Nephron progenitor cell (in vitro differentiated cells): ENCODE measurements at places on chromosomes 5 and 9.
A peak's percentile ranks its signal among the peaks of the same experiment; 100 is the strongest.

- no peak for DNase-seq
These were observed 105.0 kb upstream of the PPP1R26 start for GRCh38 chr9:135374591-135374990.

- no peak for DNase-seq
These were observed 100.3 kb downstream of the NSG2 start for GRCh38 chr5:174145821-174146220.

- DNase-seq = no peak
These were observed 23.3 kb downstream of the HMHB1 start for GRCh38 chr5:143835251-143835650.

DNA sequence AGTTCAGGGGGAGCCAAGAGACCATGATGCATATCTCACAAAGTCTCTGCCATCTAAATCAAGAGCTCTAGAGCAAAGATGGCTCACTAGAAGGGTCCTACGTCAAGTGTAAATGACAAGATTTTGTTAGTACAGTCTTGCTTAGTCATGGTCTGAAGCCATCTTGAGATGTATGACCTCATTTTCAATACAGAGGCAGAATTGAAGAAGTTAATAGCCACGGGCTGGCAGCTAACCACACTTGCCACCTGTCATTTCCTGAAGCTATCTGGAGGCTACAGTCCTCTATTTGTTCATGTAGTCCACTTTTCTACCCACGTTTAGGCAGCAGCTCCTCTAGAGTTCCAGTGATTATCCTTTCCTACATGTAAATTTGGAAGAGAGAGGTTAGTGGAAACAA lies 231.7 kb upstream of the CDH12 start:
- DNase-seq = no peak

- DNase-seq = no peak
These were observed 18.7 kb downstream of the ERGIC1 start for GRCh38 chr5:172852490-172853354.

DNA sequence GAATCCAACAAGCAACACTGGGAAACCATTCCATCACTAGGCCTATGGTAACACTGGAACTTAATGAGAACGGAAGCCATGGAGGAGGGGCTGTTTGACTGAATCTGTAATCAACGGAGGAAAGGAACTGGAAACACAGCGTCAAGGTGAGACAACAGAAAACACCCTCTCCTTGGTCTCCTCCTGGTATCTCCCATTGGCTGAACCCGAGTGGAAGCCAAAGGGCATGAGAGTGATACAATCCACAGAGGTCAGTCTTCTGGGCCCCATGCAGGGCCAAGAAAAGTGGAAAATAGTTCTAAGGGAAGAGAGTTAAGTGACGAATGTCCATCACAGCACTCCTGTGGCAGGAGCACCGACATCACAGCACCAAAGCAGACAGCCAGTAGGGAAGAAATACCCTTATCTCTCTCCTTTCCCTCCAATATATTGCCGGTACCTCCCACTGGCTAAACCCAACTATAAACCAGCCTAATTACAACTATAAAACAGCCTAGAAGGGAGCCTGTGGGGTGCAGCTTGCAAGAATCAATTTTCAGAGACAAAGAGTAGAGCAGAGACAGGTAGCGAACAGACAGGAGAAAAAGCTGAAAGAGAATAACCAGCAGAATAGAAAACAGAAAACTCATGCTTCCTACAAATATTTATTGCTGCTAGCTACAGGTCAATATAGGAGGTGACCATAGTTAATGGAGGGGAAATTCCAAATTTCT lies 107.4 kb upstream of the IFNE start:
- DNase-seq = no peak

GRCh38 chr9:137296670-137297664 lies 5.1 kb downstream of the NRARP start:
- DNase-seq = peak; percentile 14

- DNase-seq = peak; percentile 67
These were observed 2.9 kb downstream of the HTR1A start for GRCh38 chr5:63959177-63959982.

DNA sequence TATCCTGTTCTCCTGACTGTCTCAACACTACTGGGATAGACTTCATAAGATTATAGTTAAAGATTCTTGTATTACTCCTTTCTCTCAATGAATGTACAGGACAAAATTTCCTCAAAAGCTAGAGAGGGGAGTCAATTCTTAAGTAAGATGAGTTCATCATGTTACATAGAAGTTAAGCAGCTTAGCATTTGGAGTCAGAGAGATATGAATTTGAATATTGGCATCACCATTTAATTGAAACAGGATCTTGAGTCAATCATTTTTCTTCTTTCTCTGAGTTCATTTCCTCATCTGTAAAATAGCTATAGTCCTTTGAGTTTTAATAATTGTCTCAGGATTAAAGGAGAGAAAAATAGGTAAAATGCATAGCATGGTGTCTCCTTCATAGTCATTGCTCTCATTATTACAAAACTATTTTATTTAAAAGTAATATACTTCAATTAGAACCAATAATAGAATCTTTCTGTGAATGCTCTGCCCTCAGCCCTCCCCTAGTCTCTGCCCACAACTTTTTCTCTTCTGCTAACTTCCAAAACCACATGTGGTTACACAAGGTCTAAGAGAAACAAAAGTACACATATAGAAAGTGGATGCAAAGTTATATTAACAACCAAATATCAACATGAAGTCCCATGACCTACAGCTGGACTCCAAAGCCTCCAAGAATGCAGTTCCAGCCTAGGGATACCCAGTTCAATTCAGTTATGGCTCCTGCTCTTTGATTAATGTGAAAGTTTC lies 265.6 kb downstream of the TLE1 start:
- DNase-seq = no peak

DNA sequence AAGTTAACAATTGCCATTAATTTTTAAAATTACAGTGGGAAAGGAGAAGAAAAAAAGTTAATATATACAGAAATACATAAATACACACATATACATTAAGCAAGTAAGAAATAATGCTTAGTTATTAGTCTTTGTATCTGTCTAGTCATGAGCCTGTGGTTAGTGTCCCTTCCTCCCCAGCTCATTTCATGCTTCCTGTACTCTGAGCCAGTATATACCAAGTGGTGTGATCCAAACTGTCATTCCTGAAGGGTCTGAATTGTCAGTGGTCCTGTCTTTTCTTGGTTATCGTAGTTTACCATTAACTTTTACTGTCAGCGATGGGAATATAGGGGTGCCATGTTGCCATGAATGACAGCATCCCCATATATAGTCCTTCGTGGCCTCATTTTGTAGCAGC lies 24.2 kb upstream of the STOM start:
- DNase-seq = no peak

DNA sequence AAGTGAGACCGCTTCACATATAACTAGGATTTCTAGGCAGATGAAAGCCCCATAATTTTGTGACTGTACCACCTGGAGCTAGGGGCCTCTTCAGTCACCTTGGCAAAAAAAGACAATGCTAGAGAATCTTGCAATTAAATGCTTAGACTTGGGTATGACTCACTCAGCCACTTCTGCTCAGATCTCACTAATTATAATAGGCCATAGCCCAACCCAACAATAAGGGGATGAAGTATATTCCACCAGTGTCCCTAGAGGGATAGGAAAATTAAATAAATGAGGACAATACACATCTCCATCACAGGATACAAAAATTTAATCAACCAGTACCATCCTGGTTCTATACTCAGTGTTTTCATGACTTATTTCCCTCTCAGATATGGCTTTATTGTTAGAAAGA lies 1079.9 kb upstream of the C9orf72 start:
- DNase-seq = no peak

DNA sequence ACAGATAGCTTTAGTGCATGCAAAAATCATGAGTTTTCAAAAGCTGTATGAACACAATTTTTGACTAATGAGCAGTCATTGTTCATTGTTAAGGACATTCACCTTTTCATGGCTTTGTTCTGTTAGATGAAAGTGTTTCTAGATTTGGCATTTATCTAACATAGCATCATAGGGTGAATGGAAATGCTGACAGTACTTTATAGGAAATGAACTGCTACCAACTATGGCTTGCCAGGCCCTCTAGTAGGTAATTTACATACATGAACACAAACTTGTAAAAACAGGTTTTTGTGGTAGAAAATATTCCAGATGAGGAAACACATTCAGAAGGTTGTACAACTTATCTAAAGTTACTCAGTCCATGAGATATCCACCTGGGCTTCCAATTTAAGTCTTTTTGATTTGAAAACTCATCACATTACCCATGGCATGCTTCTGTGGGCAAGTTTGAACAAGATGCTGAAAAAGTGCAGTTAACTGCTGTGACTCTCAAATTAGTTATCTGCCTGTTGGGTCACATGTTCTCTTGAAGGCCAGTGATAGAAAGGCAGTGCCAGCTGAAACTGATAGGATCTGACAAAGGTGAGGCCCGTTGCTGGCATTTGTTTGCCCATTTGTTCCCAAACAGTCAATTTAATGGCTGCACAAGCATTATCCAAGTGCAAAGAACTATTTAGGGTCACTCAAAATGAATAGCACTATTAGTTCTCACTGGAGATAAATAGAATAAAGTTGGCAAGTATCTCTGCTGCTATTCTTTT lies 399.1 kb downstream of the MAN2A1 start:
- DNase-seq = no peak

DNA sequence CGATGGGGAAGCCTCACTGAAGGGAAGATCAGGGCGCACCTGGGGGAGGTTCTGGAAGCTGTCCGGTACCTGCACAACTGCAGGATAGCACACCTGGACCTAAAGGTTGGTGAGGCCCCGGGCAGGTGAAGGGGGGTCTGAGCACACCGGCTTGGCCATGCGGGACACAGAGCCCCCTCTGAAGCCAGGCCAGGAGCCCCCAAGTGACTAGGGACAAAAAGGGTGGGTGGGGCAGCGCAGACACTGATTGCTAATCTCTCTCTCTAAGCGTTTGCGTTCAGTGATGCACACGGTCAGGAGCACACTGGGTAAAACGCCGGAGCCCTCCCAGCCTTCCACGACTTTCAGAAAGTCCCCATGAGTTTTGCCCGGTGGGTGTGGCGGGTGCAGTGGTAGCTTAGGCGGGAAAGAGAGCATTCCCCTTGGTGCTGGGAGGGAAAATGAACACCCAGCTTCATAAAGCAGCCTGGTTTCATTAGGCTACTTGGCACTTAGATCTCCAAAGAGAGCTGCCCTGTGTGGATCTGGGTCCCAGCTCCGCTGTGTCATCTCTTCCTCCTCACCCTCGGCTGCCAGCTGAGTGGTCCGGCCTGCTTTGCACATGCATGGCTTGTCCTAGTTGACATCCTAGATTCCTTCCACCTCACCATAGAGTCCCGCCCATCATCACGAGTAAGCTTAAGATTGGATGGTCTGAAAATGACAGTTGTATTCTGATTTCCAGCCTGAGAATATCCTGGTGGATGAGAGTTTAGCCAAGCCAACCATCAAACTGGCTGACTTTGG lies 74.2 kb upstream of the OTULINL start:
- no peak for DNase-seq

DNA sequence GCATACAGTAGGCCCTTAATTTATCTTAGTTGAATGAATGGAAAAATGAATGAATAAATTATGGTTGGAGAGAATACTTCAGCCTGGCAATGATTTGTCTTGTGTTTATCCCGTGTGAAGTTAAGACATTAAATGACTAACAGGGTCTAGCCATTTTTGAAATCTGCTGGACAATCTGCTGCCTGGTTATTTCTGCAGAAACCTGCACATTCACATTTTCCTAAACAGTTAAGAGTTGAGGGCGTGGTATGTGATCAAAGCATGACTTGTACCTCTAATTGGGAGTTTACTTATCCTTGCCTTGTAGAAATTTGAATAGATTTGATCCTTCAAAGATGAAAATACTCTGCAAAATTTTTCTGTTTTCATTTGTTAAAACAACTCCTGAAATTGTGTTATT lies 34.6 kb upstream of the NDFIP1 start:
- DNase-seq = no peak

- DNase-seq = no peak
These were observed 65.1 kb upstream of the OLFM1 start for GRCh38 chr9:135022191-135022870.

DNA sequence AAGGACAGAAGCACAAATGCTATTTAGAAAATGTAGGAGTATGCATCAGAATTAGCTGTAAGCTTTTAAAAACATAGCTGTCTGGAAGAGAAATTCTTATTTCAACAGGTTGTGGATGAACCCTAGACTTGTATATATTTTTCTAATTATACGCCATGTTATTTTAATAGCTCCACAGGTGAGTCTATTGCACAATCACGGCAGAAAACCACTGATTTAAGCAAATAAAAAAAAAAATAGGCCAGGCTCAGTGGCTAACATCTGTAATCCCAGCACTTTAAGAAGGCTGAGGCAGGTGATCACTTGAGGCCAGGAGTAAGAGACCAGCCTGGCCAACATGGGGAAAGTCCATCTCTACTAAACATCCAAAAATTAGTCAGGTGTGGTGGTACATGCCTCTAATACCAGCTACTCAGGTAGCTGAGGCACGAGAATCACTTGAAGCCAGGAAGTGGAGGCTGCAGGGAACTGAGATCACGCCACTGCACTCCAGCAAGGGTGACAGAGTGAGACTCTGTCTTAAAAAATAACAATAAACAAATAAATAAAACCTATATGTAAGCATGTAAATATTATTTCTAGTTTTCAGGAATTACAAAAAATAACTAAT lies 11.7 kb downstream of the TRIM23 start:
- DNase-seq = no peak

- DNase-seq = no peak
These were observed 28.3 kb upstream of the PAX5 start for GRCh38 chr9:37062336-37062735.

- DNase-seq = no peak
These were observed 161.9 kb downstream of the MAPKAP1 start for GRCh38 chr9:125544988-125545651.

DNA sequence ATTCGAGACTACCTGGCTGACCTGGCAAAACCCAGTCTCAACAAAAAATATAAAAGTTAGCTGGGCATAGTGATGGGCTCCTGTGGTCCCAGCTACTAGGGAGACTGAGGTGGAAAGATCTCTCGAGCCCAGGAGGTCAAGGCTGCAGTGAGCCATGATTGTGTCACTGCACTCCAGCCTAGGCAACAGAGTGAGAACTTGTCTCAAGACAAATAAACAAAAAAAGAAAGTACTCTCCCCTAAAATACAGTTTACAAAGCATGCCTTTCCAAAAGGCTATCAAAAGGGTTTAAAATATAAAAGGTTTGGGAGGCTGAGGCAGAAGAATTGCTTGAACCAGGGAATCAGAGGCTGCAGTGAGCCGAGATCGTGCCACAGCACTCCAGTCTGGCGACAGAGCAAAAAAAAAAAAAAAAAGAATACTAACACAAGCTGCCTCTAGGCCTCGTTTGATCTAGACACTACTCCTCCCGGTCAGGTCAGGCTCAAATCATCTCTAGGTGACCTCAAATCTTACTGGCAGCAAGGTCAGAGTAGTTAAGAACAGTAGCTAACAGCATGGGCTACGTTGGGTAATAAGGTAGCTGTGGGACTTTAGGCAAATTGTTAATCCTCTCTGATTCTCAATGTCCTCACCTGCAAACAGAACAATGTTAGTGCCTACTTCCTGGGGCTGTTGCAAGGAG lies 9.3 kb downstream of the NAIF1 start:
- no peak for DNase-seq

DNA sequence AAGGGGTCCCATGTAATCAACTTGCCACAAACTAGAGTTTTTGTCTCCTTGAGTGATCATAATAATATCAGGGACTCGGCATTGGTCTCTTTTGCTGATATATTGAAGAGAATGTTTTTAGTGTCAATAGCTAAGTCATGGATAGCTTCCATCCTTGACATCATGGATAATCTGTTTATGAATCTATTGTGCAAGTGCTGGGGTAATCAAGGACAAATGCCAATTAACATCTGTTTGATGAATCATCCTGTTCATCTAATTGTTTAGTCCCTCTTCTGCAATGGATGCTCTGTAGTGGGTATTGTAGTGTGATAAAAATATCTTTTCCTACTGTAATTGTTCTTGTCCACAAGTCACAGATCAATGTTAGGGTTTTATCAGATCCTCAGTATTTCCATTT lies 607.5 kb upstream of the SEMA6A start:
- no peak for DNase-seq
